ENCODE measurements at places on chromosomes 4 and X. TPM values are rescaled to one million over a fixed set of nuclear protein-coding genes. Genes with fewer than 3 reads are reported as not detected.

GRCh38 chr4:10186228-10187214 lies 69.9 kb upstream of the WDR1 start:
- DNase-seq, result no peak

- DNase-seq, result no peak
Measured at GRCh38 chr4:13706716-13707115, 79.2 kb upstream of the BOD1L1 start.

- no peak for DNase-seq
Measured at GRCh38 chrX:94401426-94401825, 727.4 kb downstream of the FAM133A start.

ADGRG4 gene
- polyA plus RNA-seq, result not detected

MAGEB3 gene
- polyA plus RNA-seq, result not detected

Data from right renal pelvis (tissue), 4 donors.